ENCODE measurements at places on chromosomes 5 and 9.

- no peak for DNase-seq
Measured at GRCh38 chr9:116141864-116142561, 11.6 kb upstream of the PAPPA start.

DNA sequence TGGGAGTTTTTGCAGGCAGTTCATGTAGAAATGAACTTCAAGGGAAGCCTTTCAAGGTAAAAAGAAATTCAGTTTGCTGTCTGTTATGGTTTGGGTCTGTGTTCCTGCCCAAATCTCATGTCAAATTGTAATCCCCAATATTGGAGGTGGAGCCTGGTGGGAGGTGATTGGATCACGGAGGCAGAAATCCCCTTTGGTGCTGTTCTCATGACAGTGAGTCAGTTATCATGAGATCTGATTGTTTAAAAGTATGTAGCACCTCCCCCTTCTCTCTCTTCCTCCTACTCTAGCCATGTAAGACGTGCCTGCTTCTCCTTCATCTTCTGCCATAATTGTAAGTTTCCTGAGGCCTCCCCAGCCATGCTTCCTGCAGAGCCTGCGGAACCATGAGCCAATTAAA lies 341.4 kb downstream of the ARHGEF28 start:
- DNase-seq = no peak

DNA sequence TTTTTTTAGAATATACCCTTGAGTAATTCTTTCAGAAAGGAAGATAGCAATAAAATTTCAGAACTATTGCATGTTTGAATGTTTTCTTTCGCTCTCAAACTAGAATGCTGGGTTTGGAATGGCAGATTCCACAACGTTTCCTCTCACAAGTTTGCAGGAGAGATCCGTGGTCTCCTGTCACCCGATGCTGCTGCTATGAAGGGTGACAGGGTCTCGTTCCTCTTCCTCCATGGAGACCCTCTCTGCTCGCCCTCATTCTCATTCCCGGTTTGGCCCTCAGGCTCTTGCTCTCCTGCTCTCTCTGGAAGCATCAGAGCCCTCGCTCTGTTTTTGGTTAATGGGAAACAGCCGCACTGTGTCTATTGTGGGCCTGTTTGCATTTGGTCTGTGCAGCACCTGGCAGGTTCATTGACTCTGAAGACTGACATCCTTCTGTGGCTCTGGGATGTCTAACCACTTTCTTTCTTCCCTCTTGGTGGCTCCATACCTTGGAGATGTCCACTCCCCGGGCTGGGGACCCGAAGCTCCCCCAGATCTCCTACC lies 12.6 kb upstream of the FAM163B start:
- no peak for DNase-seq

DNA sequence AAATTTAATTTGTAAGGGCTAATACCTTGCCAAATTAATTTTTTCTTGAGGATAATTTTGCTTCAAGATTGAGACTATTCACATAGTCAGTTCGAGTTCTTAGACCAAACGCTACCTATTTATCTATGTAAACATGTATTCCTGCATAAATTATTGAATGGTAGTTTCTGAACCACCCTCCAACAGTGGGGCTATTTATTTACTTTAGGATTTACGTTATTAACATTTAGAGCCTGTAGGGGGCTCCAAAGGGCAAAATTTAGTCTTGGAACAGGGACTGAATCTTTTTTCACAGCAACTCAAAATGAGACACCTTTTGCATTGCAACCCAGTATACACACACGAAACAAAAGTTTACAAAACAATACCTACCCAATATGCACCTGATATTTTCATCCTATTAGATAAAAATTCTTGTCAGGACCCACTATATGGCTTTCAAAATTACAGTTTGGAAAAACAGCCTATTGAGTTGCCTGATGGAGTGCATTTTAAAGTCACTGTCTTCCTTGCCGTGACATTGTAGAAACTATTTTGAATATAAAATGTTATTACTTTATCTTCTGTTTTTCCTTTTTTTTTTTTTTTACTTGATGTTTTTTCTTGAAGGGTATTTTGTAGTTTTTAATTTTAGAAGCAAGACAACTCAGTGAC lies 47.1 kb upstream of the POU4F3 start:
- peak; percentile 64 for DNase-seq

- no peak for DNase-seq
Measured at GRCh38 chr9:89185980-89186379, 7.4 kb upstream of the SHC3 start.

GRCh38 chr5:123549256-123549904 lies 37.4 kb downstream of the CSNK1G3 start:
- DNase-seq = no peak

DNA sequence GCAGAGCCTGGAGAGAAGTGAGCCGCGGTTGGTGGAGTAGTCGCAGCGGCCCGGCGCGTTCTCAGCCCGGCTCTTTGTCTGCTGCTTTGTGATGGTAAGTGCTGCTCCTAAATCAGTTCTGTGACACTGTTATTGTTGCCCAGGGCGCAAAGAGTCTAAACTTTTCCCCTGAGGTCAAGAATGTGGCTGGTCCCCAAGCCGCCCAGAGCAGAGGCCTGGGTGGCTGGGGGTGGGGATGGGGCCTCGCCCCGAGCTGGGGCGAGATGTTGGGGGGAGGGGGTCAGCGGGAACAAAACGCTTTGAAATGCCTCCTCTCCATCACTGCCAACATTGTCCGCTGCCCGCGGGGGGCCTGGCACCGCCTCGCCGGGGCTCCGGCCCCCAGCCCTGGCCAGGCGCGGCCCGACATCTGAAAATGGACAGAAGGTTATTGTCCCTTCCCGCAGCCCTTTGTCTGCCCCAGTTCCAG lies 11.7 kb upstream of the CERCAM start:
- no peak for DNase-seq

GRCh38 chr9:120711841-120712538 lies 2.3 kb downstream of the MEGF9 start:
- no peak for DNase-seq

DNA sequence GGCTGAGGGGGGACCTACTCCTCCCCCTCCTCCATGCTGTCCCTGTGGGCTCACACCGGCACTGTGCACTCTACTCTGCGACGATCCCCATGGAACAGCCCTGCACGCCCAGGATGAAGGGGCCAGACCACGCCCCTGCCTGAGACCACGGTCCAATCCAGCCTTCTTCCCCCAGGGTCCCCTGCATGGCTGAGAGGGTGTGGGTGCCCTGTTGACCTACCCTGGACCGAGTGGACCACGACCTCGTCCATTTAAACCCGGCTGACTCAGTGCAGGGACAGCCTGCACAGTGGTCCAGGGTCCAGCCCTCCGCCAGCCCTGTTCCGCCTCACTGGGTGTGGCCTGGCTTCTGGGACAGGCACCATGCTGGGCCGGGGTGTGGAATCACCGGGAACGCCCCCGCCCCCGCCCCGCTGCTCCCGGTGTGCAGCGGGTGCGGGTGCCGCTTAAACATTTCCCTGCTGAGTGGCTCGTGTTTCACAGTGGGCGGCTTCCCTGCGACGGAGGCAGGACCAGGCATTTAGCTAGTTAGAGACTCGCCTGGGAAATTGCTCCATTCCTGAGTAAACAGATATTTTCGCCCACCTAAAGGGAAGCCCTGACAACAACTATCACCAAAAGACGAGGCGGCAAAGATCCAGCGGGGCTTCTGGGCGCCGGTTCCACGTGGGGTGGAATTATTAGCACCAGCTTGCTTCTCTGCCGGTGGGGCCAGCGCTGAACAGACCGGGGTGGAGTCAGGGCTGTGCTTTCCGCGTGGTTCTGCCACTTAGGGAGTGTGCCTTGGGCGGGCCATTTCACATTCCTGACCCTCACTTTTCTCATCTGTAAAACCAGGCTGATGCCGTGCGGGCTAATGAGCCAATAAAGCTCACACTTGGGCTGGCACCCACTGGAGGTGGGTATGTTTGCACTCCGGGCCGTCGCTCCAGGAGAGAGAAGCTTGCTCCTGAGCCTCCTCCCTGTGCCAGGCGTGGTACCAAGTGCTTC lies 22.6 kb downstream of the DBH start:
- DNase-seq = peak; percentile 81

DNA sequence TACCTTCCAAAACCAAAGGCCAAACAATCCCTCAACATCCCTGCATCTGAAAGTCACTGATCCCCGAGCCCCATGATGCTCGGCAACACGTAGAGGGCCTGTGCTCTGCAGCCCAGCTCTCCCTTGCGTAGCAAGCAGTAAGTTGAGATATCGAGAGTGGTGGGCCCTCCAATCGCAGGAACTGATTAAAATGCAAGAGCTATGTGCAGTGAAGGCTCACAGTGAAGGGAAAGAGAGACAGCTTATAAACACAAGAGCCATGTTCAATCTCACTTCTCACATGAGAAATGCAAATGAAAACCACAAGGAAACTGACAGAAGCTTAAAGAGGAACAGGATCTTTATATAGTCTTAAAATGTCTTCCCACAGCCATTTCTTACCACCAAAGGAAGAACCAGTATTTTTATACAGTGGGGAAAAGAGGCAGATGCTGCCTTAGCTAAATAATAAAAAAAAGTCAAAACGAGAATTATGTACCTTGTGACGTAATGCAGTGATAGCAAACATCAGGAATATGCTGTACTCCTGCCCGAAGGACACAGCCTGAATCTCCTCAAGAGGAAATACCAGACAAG lies 24.6 kb downstream of the TTF1 start:
- DNase-seq = no peak

- peak; percentile 45 for DNase-seq
Measured at GRCh38 chr5:177557041-177557647, 2.8 kb upstream of the FAM193B start.

DNA sequence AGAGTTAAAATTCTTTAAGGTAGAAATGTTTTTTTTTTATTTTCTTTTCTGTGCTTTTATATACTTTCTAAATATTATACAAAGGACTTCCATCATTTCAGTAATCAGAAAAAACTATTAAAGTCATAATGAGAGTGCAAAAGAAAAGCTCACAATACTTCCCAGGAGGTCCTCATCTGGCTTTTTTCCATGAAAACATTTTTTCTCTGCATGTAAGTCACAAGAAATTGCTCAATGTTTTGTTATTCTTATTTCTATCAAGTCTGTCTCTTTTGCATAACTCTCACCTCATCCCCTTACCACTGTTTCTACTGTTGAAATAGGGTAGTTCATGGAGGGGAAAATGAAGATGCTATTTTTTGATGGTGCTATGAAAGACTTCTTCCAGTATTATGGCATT lies 375.0 kb downstream of the TMEM232 start:
- no peak for DNase-seq

GRCh38 chr9:7653262-7653661 lies 146.3 kb downstream of the DMAC1 start:
- no peak for DNase-seq

DNA sequence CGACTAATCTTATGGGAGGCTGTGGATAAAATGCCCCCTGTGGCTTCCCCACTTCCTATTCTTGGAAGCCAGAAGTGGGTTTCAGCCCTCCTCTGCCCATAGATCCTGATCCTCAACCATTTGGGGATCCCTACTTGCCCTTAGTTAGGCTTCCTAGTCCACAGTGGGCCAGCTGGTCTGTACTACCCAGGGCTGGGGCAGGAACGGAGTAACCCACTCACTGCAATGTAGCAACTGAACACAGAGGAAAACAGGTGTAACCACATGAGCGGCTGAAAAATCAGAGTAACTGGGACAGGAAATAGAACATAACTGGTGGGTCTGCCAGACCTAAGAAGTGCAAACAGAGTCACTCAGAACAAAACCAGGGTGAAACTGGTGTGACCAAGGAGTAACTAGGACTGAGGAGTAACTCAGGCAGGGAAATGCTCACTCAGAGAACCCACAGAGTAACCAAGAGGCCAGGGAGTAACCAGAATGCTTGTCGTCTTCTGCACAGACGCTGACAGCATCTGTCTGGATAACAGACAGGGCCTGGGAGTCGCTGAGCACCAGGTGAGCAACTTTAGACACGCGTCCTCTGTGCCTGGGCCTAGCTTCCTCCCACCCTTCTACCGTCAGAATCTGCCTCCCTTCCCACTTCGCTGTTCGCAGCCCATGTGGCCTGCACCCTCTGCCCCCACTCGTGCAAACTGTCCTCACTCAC lies 1.0 kb downstream of the AQP3 start:
- no peak for DNase-seq

GRCh38 chr9:34552606-34552981 lies 29.8 kb upstream of the ENHO start:
- DNase-seq = no peak

DNA sequence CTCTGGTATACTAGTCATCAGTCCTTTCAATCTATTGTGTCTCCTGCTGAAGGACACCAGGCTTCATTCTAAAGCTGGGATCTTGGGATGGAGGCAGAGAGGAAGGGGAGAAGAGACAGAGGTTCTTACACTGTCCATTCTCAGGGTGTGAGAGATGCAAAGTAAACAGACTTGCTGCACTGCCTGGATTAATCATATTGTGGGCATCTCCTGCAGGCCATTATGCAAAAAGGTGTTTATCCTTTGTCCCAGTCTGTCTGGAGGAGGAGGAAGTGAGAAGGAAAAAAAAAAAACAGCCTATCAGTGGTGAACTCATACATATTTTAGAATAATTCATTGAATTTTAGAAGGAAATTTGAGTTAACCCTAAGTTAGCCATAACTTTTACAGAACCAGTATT lies 92.9 kb upstream of the TNPO1 start:
- DNase-seq = no peak

DNA sequence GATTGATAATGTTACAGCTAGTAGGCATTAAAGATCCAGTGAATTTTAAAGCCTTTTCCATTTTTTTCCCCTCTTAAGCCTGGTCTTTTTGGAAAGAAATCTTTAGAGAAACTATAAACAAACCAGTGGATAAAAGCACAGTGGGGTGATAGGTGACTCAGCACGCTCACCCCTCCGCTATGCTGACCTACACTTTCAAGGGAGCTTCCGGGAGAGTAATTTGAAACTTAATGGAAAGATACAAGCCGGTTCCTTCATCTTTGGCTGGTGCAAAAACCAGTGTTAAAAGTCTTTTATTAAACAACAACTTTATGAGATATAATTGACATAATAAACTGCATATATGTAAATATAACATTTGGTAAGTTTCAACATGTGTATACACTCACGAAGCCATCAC lies 27.0 kb upstream of the ALDOB start:
- no peak for DNase-seq

DNA sequence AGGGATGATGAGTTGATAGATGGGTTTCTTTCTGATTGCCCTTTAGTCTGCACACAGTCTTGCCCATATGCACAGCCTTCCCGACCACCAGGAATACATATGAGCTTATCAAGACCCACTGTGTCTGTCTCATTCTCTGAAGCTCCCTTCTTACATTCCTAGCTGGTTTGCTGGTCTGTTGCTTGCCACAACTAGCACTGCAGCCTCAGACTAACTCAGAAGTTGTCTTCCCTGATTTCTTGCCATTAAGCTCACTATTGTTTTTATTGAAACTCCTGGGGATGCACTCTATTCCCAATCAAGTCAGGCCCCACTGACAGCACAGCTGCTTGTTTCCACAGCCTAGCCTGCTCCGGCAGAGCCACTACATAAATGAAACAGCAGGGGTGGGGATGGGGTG lies 97.5 kb downstream of the SAXO1 start:
- no peak for DNase-seq

GRCh38 chr9:265209-265870 lies 50.7 kb downstream of the DOCK8 start:
- DNase-seq = no peak
